ENCODE measurements at places on chromosomes 2 and 18. TPM values are rescaled to one million over a fixed set of nuclear protein-coding genes. Genes with fewer than 3 reads are reported as not detected.

TWSG1 gene
- total RNA-seq, result 30.0 TPM

UCN gene
- total RNA-seq, result 0.59 TPM

LIMS1 gene
- 38.4 TPM for total RNA-seq

RAD51AP2 gene
- total RNA-seq, result not detected

IL36RN gene
- not detected for total RNA-seq

CTNNA2 gene
- 7.7 TPM for total RNA-seq

Measured in endodermal cell (in vitro differentiated cells).